ENCODE measurements at places on chromosomes 4 and X. TPM values are rescaled to one million over a fixed set of nuclear protein-coding genes. Genes with fewer than 3 reads are reported as not detected.

GRCh38 chrX:50889582-50889981, 21.0 kb upstream of the BMP15 start:
- DNase-seq = peak; percentile 9

GRCh38 chrX:14779580-14779979, 93.3 kb downstream of the FANCB start:
- no peak for DNase-seq

DNA sequence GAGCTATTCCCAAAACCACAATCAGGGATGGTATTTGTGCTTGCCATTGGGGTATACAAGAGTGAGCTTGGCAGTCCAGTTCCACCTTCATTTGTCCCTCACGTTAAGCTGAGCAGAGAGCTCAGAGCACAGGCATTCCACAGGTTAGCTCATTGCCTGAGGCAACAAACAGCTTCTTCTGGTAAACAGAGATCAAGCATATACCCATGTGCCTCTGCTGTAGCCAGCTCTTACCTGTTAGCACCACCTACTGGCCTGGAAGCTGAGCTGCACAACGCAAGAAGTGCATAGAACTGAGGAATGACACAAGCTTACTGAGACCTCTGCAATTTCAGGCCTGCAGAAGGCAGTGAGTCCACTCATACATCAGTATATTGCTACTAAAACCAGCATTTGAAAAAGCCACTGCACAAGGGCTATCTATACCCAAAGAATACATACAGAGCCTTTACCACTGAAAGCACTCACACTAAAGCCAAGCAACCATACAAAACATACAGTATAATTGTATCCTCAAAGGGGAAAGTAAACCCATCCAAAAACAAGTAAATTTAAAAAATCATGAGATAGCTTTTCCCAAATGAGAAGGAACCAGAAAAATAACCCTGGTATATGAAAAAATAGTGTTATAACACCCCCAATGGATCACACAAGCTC, 258.3 kb upstream of the GABRA2 start:
- peak; percentile 82 for DNase-seq

The SAGE1 gene
- total RNA-seq = 20.4 TPM

The JCHAIN gene
- total RNA-seq = not detected

DNA sequence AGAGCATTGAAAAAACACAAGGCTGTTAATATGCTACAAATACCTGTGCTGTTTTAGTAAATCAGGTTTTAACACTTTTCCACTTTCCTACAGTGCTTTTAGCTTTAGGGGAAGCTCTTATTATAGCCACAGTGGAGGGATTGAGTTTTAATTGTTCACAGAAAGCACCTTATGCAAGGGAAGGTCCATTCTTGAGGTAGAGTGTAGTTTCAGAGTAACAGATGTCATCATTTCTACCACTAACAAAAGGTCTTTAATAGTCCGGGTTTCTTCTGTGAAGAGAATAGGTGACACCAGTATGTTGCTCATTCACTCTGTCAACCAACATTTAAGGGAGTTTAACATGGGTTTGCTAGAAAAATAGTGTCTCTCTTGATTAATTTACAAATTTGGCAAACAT, 104.4 kb downstream of the STIM2 start:
- no peak for DNase-seq

GRCh38 chrX:103729015-103729414, 18.3 kb downstream of the TMEM31 start:
- no peak for DNase-seq

The ATP6AP2 gene
- 115 TPM for total RNA-seq

DNA sequence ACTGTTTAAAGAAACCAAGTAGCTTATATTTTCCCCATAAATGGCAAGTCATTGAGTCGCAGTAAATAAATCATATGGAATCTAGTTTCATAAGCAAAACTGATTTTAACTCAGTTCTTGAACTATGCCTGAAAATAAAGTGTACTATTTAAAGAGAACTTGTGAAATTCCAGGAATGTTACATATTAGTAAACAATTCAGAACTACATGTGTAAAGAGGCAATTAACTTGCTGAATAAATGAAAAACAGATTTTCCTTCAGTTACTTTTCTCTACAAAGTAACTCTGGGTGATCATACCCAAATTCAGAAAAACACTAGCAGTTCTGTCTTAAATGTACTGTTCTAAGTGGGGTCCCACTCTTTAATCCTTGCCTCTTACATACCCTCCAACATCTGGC, 236.1 kb upstream of the EDNRA start:
- DNase-seq = no peak

DNA sequence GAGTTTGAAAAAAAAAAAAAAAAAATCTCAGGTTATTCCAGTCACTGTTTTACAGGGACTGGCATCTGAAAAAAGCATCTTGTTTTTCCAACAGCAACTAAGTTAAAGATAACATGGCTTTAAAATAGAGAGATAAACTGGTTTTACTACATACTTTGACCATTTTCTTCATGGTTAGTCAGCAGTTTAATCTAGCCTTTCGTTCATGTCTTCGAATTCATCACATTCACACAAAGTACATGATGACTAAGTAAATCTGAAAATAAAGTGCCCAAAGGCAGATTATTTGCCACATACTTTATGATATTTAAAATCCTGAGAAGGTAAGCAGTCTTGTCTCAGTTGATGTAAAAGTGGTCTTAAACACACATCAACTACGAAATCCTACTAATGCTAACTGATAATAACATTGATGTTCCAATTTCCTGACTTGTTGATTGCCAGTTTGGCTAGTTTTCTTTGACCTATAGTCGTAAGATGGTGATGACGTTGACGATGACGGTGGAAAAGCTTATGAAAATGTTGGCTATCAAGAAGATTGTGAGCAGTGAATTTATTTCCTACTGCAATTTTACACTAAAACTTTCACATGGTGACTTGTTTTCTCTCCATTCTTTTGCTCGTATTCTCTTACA, 540.5 kb upstream of the BOD1L1 start:
- DNase-seq = peak; percentile 4

DNA sequence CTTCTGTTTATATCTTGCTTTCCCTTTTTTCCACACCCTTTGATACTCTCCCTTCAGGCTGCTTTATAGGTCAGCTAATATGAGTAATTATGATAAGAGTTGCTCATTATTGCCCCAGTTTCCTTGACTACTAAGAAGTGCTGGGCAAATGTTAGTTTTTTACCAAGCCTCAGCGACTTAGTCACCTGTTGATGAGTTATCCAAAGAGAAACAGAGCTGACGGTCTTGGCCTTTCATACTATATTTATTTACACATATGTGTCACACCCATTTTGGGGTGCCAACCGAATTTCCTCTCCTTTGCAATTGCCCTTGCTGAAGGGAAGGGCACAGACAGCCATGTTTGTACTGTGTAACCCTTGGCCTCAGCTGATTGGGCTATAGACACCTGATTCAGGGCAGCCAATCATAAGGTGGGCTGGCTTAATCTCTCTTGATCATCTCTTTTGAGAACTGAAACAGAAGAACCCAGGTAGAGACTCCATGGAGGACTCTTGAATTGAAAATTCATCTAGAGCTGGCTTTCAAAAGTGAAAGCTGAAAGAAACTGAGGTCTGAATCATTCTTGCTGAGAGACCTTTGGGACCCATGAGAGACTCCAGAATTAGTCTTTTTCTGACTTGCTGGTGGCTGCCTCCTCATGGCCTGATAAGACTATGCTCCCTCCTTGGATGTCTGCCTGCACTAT, 111.7 kb upstream of the RPS6KA3 start:
- DNase-seq = no peak

The PDE6B gene
- total RNA-seq = not detected

The MAPK10 gene
- 0.83 TPM for total RNA-seq

DNA sequence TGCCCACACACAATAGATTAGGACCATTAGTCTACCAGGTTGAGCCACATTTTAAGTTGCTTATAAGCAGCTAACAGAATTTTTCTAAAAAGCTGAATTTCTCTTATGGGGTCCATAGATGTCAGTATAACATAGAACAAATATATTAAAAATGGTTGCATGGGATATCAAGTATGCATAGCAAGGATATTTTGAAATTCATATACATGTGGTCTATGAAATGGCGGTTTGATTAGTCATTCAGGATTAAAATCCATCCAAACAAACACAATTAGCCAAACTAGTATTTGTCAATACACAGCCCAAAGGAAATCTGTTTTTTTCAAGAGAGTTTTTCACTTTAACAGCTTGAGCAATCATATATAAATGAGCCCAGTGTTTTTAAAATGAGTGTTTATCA, 33.5 kb upstream of the AMOT start:
- peak; percentile 8 for DNase-seq

DNA sequence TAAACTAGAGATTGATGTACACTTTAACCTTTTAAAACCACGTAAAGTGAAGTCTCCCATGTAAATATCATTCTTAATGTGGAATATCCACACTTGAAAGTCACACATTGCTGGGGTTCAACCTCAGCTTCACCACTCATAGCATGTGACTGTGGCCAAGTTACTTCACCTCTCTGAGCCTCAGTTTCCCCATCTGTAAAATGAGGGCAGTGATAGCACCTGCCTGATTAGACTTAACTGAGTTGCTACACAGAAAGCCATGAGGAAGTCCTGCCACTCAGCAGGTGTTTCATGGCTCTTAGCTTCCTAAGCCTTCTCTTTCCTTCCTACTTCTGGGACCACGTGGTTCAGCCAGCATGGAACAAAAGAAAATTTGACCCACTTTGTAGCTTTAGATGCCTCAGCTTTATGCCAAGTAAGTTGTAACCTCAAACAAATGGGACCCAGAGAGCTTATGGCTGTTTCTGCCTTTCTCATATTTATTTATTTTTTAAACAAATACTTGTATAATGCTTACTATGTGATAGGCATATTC, 277.3 kb upstream of the KLF3 start:
- no peak for DNase-seq

DNA sequence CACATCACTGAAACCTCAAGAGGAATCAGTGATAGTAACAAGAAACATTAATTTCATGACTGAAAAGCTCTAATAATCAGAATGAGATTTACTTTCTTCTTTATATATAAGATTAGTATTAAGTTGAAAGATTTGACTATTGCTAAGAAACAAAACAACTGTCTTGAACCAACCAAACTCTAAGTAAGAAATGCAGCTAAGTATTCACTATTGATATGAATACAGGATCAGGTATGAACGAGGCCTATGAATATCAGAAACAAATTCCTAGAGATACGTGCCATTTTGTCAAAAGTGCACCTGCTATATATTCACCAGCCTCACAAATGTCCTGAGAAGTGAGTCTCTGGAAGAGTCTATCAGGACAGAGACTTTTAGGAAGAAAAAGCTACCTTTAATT, 32.1 kb downstream of the GATB start:
- no peak for DNase-seq

The ZNF674 gene
- total RNA-seq = 2.7 TPM

The DUX4 gene
- total RNA-seq = not detected

DNA sequence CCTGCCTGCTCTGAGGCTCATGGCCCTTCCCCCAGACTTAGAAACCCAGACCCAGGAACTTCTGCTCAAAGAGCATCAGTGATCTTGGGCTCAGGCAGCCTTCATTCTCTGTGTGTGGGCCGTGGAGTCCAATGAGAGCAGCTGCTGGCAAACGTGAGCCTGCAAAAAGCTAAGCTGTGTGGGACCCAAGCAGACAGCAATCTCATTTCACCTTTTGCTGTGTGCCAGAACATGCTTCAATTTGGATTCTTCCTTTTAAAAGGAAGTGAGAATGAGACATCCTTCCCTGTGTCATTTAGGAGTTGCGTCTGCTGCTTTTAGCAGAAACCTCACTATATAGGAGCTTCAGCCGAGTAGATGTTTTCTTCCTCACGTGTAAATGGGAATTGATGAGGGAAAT, 238.5 kb downstream of the EVC2 start:
- no peak for DNase-seq

DNA sequence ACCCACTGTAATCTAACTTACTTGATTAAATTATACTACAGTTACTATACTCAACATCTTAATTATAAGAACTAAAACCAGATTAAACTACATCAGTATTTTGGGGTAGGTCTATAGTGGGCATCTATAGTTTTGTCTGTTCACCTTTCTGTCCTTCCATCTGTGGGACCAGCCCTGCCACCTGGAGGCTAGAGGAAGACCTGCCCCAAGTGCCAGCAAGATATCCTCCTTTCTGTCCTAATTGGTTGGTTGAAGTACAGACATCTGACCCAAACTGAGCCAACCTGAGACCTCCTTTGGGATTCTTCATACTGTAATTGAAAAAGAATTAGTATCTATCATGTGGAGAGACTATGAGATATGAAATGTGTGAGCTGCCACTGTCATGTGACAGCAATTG, 172.2 kb upstream of the TLL1 start:
- DNase-seq = peak; percentile 23

The DIPK2B gene
- not detected for total RNA-seq

The OTUD4 gene
- total RNA-seq = 11.5 TPM

- DNase-seq = no peak
These were observed 55.0 kb upstream of the TMEM33 start for GRCh38 chr4:41880022-41880837.

The ATP8A1 gene
- 0.40 TPM for total RNA-seq

The CYLC1 gene
- not detected for total RNA-seq

DNA sequence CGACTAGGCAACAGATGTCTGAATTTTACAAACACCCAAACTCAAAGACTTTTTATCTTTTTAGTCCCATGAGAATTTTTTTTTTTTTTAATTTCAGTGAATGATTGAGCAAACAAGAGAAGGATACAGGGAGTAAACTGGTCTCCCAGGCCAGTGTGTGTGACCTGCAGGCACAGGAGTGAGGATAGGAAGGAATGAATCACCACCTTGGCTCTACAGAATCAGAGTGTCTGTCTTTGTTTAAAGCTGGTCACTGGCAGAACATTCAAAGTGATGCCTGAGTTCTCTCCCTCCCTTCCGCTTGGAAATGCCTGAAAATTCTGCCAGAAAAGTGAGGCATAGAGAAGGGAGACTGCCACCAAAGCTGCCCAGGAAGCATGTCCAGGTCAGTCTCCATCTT, 69.5 kb downstream of the PARM1 start:
- DNase-seq = no peak

- no peak for DNase-seq
These were observed 245.2 kb downstream of the THOC2 start for GRCh38 chrX:123487669-123488068.

- DNase-seq = no peak
These were observed 57.6 kb downstream of the TNIP2 start for GRCh38 chr4:2698504-2698903.

GRCh38 chr4:128427832-128428366, 140.3 kb upstream of the PGRMC2 start:
- DNase-seq = peak; percentile 73

- peak; percentile 47 for DNase-seq
These were observed 17.1 kb upstream of the TMEM150C start for GRCh38 chr4:82578935-82579334.

GRCh38 chrX:39645178-39645895, 452.4 kb downstream of the BCOR start:
- no peak for DNase-seq

The UCP1 gene
- total RNA-seq = not detected

The HSFX4 gene
- not detected for total RNA-seq

- DNase-seq = no peak
These were observed 262.9 kb upstream of the IL1RAPL1 start for GRCh38 chrX:28324321-28324721.

The PNMA5 gene
- not detected for total RNA-seq

- no peak for DNase-seq
These were observed 402.5 kb downstream of the RAPGEF2 start for GRCh38 chr4:159505266-159505975.

Measured in SK-MEL-5 (cell line).